ENCODE measurements at places on chromosomes 4 and X. TPM values are rescaled to one million over a fixed set of nuclear protein-coding genes. Genes with fewer than 3 reads are reported as not detected.

PDE6B gene
- 0.39 TPM for total RNA-seq

MID2 gene
- 11.9 TPM for total RNA-seq

ARHGAP6 gene
- 3.8 TPM for total RNA-seq

PWWP3B gene
- 0.13 TPM for total RNA-seq

DDIT4L gene
- total RNA-seq, result 5.0 TPM

MOB1B gene
- 17.1 TPM for total RNA-seq

KCNE5 gene
- total RNA-seq, result 0.52 TPM

UGT2A3 gene
- total RNA-seq, result not detected

ZNF330 gene
- 26.0 TPM for total RNA-seq

AKAP4 gene
- not detected for total RNA-seq
